ENCODE measurements at places on chromosomes 1 and 21.

GRCh38 chr1:206021626-206022365 is 1.9 kb downstream of the CTSE start:
- no peak for DNase-seq

DNA sequence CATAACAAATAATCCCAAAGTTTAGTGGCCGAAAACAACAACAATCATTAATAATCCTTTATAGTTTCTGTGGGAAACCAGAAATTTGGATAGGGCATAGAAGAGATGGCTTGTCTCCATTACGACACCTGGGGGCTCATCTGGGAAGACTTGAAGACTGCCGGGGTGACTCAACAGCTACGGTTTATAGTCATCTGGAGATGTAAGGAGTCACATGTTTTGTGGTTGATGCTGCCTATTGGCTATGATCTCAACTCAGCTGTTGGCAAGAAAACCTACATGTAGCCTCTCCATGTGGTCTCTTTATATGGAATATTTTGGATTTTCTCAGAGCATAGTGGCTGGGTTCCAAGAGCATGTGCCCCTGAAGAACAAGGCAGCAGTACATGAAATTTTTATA is 29.3 kb upstream of the TSPAN2 start:
- no peak for DNase-seq

GRCh38 chr1:11790880-11791715 is 14.7 kb downstream of the MTHFR start:
- DNase-seq = no peak

DNA sequence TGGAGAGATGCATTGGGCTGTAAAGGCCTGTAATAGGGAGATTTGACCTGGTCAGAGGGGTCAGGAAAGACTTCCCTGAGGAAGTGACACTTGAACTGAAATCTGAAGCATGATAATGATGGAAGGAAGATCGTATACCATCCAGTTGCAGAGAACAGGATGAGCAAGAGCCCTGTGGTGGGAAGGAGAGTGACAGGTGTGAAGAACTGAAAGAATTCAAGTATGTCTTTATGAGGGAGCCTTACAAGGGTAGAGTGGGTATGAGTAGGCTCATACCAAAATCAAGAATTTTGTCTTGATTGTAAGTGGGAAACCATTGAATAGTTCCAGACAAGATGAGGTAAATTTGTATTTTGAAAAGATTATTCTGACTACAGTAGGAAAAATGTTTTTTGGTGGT is 129.4 kb downstream of the RASAL2 start:
- no peak for DNase-seq

GRCh38 chr1:155120253-155120652 is 7.4 kb upstream of the EFNA1 start:
- DNase-seq = no peak

Measured in NCI-H1930 (cell line).